ENCODE measurements at places on chromosomes 2 and 18. TPM values are rescaled to one million over a fixed set of nuclear protein-coding genes. Genes with fewer than 3 reads are reported as not detected.

DNA sequence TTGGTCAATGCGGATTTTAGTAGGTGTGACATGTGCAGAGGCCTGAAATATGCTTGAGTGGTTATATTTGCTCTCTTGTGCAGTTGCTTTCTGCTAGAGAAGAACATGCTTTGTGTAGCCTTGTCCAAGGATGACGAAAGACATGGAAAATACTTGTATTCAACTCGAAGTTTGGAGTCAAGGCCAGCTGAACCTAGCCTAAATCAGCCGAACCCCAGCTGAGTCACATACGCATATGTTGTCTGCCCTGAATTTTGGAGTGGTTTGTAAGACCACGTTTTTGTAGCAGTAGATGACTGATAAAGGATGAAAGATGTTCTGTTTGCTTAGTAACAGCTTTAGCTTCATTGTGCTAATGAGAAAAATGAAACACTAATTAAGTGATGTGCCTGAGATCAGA lies 22.5 kb upstream of the SPAG16 start:
- H3K27me3 ChIP-seq: no peaks in the 10 kb centered on the region
- no peaks in the 10 kb centered on the region for H3K4me1 ChIP-seq
- DNase-seq: no peak
- H3K27ac ChIP-seq: no peak overlapping the region
- no peak overlapping the region for H3K4me3 ChIP-seq

- H3K27me3 ChIP-seq: no peaks in the 10 kb centered on the region
- H3K4me1 ChIP-seq: peaks cover 7% of the 10 kb centered on the region
These were observed 284.6 kb downstream of the MBD5 start for GRCh38 chr2:148305476-148305875.

GRCh38 chr2:195364015-195364965 lies 292.7 kb upstream of the SLC39A10 start:
- peaks cover 5% of the 10 kb centered on the region for H3K4me1 ChIP-seq
- peak overlapping the region; percentile 79 for H3K27ac ChIP-seq
- DNase-seq: no peak

Gene LHCGR
- not detected for total RNA-seq

GRCh38 chr2:166573391-166573790 lies 79.3 kb upstream of the SCN7A start:
- no peak overlapping the region for H3K4me3 ChIP-seq
- peaks cover 7% of the 10 kb centered on the region for H3K4me1 ChIP-seq
- no peaks in the 10 kb centered on the region for H3K27me3 ChIP-seq

Gene KLHL14
- total RNA-seq: not detected

Gene FLACC1
- total RNA-seq: 1.5 TPM

GRCh38 chr2:191715471-191715870 lies 37.5 kb downstream of the NABP1 start:
- H3K27ac ChIP-seq: no peak overlapping the region
- DNase-seq: no peak
- peaks cover 4% of the 10 kb centered on the region for H3K4me1 ChIP-seq
- H3K27me3 ChIP-seq: no peaks in the 10 kb centered on the region
- no peak overlapping the region for H3K4me3 ChIP-seq

- DNase-seq: no peak
- H3K4me1 ChIP-seq: peaks cover 52% of the 10 kb centered on the region
- H3K4me3 ChIP-seq: no peak overlapping the region
- no peaks in the 10 kb centered on the region for H3K27me3 ChIP-seq
These were observed 247.6 kb upstream of the TNP1 start for GRCh38 chr2:217107480-217107879.

Gene GRHL1
- 0.29 TPM for total RNA-seq

DNA sequence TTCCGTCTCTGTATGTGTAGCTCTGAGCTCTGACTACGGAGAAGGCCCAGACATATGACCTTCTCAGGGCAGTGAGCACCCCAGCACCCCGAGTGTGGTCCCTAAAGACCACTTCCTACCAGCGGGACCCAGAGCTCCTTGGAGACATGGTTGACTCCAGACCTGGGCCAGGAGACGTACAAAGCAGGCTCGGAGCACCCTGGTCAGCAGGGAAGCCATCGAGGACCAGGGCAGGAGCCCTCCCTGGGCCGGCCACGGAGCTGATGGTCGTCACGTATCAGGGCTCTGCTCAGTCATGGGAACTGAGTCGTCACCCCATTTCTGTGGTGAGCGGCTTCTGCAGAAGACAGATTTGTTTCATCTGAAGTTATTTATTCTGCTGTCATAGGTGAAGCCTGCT lies 12.8 kb upstream of the NEU4 start:
- peaks cover 16% of the 10 kb centered on the region for H3K27me3 ChIP-seq
- no peaks in the 10 kb centered on the region for H3K36me3 ChIP-seq
- H3K27ac ChIP-seq: no peak overlapping the region
- no peak for DNase-seq
- no peak overlapping the region for H3K4me3 ChIP-seq

Gene DNER
- 0.36 TPM for total RNA-seq

DNA sequence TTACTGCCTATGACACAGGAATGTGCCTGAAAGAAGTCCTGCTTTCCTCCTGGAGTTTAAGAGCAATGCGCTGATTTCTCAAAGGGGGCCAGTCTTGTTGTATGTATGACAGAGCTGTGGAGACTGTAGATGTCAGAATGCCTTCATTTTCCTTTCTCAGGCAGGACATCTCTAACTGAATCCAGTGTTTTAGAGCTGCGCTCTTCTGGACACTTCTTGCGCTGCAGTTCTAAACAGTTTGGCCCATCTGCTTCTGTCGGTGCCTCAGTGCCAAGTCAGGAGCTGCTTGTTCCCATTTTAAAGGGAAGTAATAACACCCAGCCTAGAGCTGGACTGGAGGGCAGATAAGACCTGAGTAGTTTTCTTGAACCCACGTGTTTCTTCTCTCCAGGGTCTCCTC lies 91.4 kb downstream of the ESCO1 start:
- H3K4me3 ChIP-seq: no peak overlapping the region
- no peaks in the 10 kb centered on the region for H3K27me3 ChIP-seq
- no peaks in the 10 kb centered on the region for H3K4me1 ChIP-seq
- no peak for DNase-seq
- no peaks in the 10 kb centered on the region for H3K36me3 ChIP-seq

Gene CD28
- total RNA-seq: not detected

DNA sequence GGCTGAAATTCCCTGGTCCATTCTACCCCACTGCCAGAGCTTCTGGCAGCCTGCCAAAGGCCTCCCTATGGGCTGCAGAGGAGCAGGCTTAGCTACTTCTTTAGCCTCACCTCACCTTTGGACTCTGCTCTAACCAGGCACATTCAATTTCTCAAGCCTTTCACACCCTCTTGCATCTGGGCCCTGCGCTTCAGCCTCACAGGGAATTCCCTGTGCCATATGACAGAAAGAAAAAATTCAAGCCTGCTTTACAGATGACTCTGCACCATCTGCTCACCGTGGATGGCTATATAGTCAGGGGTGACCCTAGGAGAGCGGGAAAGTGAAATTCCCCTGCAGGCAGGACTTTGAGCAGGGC lies 62.5 kb downstream of the REEP1 start:
- H3K27ac ChIP-seq: no peak overlapping the region
- H3K4me3 ChIP-seq: no peak overlapping the region
- H3K36me3 ChIP-seq: no peaks in the 10 kb centered on the region
- H3K27me3 ChIP-seq: peaks cover 16% of the 10 kb centered on the region
- DNase-seq: no peak

DNA sequence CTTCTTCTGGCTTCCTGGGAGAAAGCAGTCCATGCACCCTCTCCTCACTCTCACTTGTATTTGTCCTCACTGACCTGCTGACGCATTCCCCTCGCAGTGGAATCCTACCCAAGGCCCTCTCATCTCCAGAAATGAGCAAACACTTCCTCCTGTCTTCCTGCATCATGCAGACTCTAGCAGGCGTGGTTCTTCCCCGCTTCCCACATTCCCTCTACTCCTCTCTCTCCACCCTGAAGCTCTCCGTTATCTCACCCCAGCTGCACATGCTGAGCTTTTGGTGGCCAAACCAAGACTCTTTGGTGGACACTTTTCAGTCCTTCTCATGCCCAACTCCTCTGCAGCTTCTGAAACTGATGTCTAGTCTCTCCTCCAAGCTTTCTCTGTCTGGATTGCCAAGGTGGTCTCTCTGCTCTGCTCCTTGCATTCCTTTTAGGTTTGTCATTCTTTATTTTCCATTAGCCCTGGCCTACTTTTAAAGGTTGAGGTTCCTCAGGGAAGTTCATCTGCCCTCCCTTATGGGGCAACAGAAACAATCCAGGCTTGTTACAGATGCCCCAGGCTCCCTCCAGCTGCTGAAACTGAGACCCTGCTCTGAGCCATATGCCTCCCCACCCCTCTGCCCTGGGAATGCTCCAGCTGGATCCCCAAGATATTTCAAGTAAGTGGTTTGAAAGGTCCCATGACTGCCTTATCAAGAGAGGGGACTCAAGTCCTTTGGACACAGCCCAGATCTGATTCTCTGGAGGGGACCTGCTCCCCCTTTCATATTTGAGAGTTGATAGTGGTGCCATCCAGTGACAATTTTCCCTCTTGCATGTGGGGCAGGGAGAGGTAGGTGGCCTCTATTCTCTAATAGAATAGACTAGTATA lies 835 bp upstream of the IL18RAP start:
- H3K27ac ChIP-seq: no peak overlapping the region
- H3K27me3 ChIP-seq: peaks cover 13% of the 10 kb centered on the region
- H3K36me3 ChIP-seq: no peaks in the 10 kb centered on the region
- no peak overlapping the region for H3K4me3 ChIP-seq
- no peaks in the 10 kb centered on the region for H3K4me1 ChIP-seq

DNA sequence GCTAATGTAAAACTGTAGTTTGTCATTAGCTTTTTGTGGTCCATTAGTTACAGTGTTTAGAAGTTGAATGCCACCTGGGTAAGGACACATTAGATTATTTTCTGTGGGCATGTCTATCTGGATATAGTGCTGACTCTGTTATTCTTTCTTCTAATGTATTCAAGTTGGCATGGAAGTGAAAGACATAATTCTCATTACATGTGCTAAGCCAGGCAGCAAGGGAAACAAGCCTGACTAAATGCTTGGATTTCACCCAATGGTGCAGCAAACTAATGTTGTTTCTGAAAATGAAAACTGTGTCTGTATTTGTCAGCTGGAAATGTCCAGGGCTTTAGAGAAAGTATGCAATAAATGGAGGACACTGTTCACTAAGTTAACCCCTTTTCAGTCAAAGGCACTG lies 100.7 kb downstream of the NUP35 start:
- no peak for DNase-seq
- H3K27me3 ChIP-seq: no peaks in the 10 kb centered on the region
- peaks cover 11% of the 10 kb centered on the region for H3K4me1 ChIP-seq

GRCh38 chr2:218307415-218308090 lies 15.2 kb upstream of the TMBIM1 start:
- no peak overlapping the region for H3K27ac ChIP-seq
- no peak overlapping the region for H3K4me3 ChIP-seq
- H3K36me3 ChIP-seq: no peaks in the 10 kb centered on the region
- no peaks in the 10 kb centered on the region for H3K4me1 ChIP-seq
- no peaks in the 10 kb centered on the region for H3K27me3 ChIP-seq

Gene CTDP1
- total RNA-seq: 26.8 TPM

Gene TMEM247
- total RNA-seq: not detected

Gene NETO1
- total RNA-seq: under 0.01 TPM

- H3K4me3 ChIP-seq: no peak overlapping the region
- H3K36me3 ChIP-seq: no peaks in the 10 kb centered on the region
- H3K27ac ChIP-seq: no peak overlapping the region
- no peak for DNase-seq
- H3K4me1 ChIP-seq: peaks cover 11% of the 10 kb centered on the region
- no peaks in the 10 kb centered on the region for H3K27me3 ChIP-seq
These were observed 3.2 kb downstream of the PIGN start for GRCh38 chr18:62183578-62184195.

DNA sequence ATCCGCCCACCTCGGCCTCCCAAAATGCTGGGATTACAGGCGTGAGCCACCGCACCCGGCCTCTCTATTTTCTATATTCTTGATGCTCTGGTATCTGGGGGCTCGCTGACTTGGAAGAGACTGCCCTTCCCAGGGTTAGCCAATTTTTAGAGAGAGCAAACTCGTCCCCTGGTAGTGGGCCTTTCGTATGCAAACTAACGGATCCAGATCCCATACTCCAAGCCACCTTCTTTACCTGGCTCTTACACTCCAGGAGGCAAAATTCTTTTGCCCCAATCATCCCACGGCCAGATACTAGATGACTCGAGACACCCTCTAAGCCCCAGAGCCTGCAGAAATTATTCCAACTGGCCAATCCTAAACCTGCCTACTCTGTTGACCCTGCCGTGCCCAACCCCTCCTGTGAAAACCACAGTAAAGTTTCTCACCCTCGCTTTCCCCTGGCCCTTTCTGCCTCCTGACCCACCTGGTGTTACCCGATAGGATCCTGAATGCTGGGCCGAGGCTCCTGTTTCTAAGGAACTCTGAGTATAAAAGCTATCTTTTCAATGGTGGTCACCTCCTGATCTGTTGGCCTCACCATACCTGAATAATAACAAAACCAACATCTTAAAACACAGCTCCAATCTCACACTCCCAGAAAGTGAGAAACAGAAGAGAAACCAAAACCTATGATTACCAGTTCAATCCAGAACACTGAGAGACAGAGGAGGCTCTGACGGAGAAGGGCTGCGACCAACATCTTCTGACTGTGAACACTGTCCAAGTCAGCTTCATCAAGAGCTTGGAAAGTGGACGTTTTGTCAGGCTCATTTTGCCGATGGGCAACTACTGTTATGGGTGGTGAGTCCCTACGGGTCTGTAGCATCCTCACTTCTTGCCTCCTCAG lies 57.6 kb upstream of the ZNF532 start:
- no peaks in the 10 kb centered on the region for H3K36me3 ChIP-seq
- no peak overlapping the region for H3K27ac ChIP-seq
- H3K4me1 ChIP-seq: no peaks in the 10 kb centered on the region
- no peak overlapping the region for H3K4me3 ChIP-seq

Gene MYCN
- total RNA-seq: not detected

- peak overlapping the region; percentile 11 for H3K4me3 ChIP-seq
- peaks cover 44% of the 10 kb centered on the region for H3K4me1 ChIP-seq
- H3K27me3 ChIP-seq: no peaks in the 10 kb centered on the region
- DNase-seq: no peak
- no peaks in the 10 kb centered on the region for H3K36me3 ChIP-seq
- H3K27ac ChIP-seq: peak overlapping the region; percentile 95
These were observed 3.3 kb upstream of the ATP8B1 start for GRCh38 chr18:57806201-57806977.

GRCh38 chr2:58633613-58634365 lies 392.7 kb upstream of the FANCL start:
- no peak overlapping the region for H3K27ac ChIP-seq
- no peak overlapping the region for H3K4me3 ChIP-seq
- H3K4me1 ChIP-seq: no peaks in the 10 kb centered on the region
- no peak for DNase-seq
- H3K27me3 ChIP-seq: no peaks in the 10 kb centered on the region

GRCh38 chr2:156306821-156307220 lies 25.7 kb downstream of the NR4A2 start:
- H3K27me3 ChIP-seq: peaks cover 3% of the 10 kb centered on the region
- H3K36me3 ChIP-seq: no peaks in the 10 kb centered on the region
- no peaks in the 10 kb centered on the region for H3K4me1 ChIP-seq
